MV-4-11 (cell line): ENCODE measurements at places on chromosomes 12 and 14.

DNA sequence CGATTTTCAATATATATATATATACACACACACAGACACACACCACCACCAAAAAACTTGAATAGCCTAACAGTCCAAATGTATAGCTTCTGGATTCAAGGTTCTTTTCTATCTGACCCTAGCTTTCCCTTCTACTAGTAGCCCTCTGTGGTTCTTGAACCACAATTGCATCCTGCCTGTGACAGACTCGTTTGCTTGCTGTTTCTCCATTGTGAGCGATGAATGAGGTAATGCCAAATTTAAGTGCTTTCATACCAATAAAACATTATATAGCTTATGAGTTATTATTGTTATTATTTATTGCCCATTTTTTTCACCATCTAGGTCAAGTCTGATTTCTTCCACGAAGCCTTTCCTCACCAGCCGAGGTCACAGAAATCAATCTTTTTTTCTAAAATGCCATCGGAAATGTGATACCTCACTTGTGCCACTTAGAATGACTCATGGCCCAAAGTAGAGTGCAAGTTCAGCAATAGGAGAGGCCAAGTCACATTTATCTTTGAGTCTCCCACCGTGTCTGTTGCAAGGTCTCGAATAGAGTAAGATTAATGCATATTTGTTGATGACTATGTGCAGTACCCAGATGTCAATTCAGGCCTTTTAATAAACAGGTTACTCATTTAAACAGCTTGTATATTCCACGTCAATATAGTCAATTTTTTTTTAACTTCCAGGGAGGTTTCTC, 1015.8 kb upstream of the SEL1L start:
- DNase-seq: no peak

- no peak for DNase-seq
Measured at GRCh38 chr12:6603095-6603567, 4.0 kb downstream of the CHD4 start.

- DNase-seq: peak; percentile 26
Measured at GRCh38 chr14:34052658-34053014, 101.8 kb upstream of the EGLN3 start.

- no peak for DNase-seq
Measured at GRCh38 chr12:77710209-77710608, 120.5 kb upstream of the NAV3 start.

GRCh38 chr12:100591979-100592378, 18.5 kb downstream of the GAS2L3 start:
- no peak for DNase-seq

DNA sequence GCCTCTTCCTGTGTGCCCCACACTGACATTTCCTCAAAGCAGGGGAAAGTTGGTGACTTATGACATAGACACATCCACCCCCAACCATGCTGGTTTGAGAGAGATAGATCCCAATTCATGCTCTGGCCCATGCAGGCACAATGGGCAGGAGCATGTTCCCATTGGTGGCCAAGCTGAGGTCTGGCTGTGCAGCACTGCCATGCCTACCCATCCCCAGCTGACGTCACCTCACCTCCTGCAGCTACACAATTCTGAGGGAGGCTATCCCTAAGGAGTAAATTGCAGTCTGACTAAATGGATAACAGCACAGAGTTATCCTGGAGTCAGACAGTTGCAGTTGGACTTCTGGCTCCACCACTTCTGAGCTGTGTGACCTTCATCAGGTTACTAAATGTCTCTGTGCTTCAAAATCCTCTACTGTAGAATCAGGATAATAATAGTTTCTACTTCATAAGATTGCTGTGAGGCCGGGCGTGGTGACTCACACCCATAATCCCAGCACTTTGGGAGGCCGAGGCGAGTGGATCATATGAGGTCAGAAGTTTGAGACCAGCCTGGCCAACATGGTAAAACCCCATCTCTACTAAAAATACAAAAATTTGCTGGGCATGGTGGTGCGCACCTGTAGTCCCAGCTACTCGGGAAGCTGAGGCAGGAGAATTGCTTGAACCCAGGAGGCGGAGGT, 323.9 kb downstream of the BCL11B start:
- peak; percentile 1 for DNase-seq

DNA sequence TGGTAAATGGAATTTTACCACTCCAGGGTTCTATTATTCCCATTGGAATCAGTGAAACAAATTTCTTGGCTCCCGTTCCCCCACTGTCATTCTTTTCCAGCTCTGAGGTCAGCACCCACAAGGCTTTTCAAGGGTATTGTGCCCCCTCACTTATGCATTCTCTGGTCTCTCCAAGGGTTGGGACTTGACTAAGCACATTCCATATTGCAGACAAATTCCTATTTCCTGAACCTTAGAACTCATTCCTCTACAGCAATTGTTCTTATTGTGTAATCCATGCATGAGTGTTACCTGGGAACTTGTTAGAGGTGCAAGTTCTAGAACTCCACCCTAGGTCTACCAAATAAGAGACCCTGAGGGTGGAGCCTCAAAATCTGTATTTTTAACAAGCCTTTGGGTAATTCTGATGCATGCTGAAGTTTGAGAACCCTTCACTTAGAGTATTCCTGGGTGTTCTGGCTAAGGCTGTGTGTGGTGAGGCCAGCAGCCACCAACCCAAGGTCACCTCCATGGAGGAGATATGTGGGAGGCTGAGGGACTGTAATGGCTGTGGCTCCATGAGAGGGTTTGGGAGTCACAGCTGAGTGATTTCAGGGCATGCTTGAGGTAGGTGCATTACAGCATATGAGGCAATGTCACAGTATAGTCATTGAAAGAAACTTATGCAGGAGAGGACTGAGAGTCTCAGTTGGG, 150.9 kb downstream of the TTC6 start:
- DNase-seq: no peak

DNA sequence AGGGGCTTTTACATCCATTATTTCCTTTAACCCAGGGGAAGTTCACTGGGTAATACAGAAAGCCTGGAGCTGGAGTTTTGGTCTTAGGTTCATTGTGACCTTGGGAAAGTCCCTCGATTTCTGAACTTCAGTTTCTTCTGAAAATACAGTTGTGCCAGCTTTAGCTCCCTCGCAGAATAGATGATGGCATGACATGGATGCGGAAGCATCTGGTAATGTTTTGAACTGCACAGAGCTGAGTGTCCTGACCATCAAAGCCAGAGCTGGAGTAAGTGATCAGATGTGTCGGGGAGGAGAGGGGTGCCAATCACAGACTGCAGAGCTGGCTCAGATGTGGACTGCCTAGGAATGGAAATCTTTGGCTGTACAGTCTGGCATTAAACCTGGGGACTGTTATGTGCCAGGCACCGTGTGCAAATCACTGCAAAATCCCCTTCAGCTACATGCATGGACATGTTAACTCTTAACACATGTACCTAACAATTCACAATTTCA, 180.9 kb downstream of the ETV6 start:
- DNase-seq: no peak

DNA sequence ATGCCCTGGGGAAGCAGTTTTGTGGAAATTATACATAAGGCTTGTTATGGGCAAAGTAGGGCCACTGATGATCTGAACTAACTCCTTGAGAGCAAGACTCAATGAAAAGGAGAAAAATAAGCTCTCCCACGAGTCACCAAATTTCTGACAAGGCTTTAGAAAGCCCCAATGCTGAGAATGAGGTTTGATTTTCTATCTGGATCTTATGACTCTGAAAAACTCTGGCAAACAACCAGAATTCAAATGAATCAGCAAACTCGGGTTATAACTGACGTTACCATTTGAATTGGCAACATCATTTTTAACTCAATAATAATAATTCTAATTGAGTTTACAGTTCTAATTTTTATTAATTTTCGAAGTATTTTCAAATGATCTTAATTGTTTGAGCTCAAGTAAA, 79.1 kb downstream of the KCNK10 start:
- DNase-seq: no peak

- no peak for DNase-seq
Measured at GRCh38 chr12:92141591-92142121, 4.0 kb downstream of the BTG1 start.

DNA sequence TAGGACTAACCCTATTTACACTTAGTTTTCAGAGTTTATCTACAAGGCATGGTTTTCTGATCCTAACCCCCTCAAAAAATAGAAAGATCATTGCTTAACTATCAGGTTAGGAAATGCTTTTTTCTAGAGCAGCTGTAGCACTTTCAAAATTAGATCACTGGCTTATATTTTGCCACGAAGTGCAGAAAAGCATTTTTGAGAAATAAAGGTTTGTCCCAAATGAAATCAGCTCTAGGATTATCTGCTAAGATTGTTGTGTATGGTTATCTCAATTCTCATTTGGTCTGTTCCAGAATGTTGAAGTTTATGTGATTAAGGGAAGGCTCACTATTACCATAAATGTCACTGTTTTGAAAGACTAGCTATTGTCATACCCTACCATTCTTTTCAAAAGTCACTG, 9.8 kb upstream of the DYRK4 start:
- no peak for DNase-seq
